ENCODE measurements at places on chromosomes 2 and 18. TPM values are rescaled to one million over a fixed set of nuclear protein-coding genes. Genes with fewer than 3 reads are reported as not detected.

Gene RNF103
- 59.7 TPM for total RNA-seq

Gene COQ10B
- 16.4 TPM for total RNA-seq

Gene DSG1
- total RNA-seq = 3.8 TPM

Gene PLCL1
- 2.1 TPM for total RNA-seq

Gene FN1
- 36.8 TPM for total RNA-seq

Gene HS1BP3
- 31.6 TPM for total RNA-seq

Gene SMAD4
- 198 TPM for total RNA-seq

GRCh38 chr2:239238381-239238780, 162.4 kb downstream of the HDAC4 start:
- DNase-seq = peak; percentile 11

DNA sequence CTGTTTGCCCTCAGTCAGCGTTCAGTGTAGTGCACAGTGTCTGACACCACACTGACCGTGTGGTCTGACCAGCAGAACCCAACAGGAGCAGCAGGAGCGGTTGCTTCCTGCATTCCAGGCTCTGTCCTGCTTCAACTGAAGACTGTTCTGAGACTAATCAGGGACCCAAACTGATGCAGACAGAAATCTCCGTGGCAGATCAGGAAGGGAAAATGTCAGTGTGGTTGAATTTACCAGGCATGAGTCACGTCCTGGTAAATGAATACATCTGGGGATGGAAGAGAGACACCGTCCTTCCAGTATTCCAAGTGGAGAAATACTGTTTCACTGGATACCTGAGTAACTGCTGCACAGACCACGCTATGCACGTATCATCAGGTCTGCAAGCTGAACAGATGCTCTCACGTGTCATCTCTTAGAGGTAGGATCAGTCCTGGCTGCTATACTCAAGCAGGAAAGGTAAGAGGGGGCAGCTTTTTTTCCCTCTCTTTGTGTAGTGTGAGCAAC, 223.6 kb upstream of the EPAS1 start:
- DNase-seq = no peak

DNA sequence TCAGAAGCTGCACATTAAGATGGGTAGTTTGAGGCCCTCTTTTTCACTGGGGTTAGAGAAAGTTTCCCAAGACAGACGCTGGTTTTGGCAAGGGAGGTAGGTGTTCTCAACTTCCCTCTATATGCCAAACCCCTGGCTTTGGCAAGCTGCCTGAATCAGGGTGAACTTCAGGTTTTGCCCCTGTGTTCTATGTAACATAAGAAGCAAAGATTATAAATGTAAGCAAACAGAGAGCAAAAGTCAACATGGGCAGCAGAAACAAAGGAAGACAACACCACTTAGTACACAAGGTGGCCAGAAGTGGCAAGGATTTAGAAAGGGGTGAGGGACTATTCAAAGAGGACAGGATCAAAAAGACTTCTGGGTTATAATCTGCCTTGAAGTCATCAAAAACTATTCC, 70.5 kb upstream of the TFCP2L1 start:
- DNase-seq = no peak

DNA sequence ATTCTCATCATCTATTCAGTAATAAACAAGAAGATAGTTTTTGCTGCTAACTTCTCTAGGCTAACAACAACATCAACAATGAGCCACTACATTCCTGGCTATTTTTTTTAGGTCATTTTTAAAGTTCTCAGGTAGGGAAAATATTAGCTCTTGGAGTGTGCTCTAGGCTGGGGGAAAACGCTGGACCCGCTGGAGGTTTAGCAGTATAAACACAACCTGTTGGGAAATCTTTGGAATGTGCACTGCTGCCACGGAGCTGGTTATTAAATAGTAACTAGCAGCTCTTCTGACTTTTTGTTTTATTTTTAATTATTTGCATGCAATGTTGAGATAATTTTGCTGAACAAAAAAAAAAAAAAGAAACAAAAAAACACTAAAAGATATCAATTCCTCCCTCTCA, 892.1 kb upstream of the ACVR2A start:
- no peak for DNase-seq

DNA sequence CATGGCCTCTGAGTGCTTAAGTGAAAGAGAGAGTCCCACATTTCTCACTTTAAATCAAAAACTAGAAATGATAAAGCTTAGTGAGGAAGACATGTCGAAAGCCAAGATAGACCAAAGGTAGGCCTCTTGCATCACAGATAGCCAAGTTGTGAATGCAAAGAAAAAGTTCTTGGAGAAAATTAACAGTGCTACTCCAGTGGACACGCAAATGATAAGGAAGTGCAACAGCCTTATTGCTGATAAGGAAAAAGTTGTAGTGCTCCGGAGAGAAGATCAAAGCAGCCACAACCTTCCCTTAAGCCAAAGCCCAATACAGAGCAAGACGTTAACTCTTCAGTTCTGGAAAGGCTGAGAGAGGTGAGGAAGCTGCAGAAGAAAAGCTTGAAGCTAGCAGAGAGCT, 32.1 kb downstream of the PSMD1 start:
- no peak for DNase-seq

DNA sequence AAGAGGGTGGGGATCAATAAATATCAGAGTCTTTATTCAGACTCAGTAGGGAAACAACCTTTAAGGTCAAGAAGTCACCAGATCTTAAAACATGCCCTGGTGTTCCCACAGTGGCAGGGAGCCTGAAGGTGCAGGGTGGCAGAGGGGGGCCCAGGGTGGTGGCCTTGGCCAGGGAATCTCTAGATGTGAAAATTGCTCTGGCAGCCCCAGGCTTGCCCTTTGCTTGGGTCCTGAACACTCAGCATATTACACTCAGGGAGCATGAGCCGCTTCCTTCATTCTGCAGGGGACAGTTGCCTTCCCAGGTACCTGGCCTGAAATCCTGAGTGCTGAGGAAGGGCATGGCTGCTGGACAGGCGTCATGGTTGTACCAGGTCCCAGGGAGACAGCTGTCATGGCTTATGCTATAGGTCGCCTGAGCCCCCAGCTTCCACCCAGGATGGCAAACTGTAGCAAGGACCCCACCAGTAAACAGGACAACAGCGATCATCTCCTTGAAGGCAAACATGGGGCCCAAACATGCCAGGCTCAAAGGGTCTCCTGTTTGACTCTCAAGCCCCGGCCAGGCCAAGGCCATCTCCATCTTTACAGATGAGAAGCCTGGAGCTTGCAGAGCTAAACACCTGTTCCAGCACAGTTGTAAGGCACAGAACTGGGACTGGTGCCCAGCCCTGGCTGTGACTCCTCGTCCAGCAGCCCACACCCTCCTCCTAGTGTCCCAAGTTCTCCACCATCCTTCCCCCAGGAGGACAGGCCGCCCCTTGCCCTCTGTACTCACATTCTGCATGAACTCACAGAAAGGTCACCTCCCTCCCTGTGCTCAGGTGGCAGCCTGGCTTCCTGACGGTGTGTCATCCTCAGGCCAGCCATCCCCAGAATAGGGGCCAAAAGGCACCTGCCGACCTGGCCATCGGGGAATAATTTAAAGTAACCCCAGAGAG, 14.6 kb downstream of the ABCG8 start:
- DNase-seq = no peak

- peak; percentile 73 for DNase-seq
Observed at GRCh38 chr2:125745514-125745913, 910.4 kb upstream of the GYPC start.

DNA sequence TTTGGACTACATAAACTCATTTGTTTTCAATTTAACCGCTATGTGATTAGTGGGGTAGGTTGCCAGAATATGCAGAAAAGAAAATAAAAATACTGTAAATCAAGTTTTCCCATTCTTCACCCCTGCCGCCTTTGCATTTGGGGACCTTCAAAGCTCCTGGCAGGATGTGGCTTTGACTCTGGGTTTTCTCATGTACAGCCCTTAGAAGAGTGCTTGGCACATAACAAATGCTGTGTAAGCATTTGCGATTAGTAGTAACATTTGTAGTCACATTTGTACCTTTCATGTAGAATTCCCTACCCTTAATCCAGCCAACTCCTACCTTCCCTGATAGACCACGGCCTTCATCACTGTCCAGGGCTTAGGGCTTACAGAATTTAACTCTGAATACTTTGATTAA, 262.6 kb downstream of the MREG start:
- DNase-seq = no peak

- no peak for DNase-seq
Observed at GRCh38 chr2:135099802-135100483, 47.9 kb downstream of the RAB3GAP1 start.

DNA sequence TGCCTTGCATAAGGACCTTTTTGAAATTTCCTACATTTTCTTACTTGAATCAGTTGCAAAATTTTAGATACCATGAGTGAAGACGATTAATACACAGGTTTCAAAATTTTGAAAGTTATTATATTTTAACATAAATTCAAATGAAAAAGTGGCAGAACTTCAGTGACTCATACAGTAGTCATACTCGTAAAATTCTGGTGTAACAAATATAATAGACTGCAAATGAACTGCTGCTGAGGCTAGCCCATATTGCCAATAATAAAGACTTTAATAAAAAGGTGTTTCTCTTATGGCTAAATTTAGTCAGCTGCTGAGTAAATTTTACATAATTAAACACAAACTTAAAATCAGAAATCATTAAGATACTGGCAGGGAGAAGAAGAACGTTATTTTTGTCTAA, 36.9 kb downstream of the MSH6 start:
- DNase-seq = no peak

GRCh38 chr18:71665131-71665530, 879.0 kb downstream of the CBLN2 start:
- no peak for DNase-seq

GRCh38 chr2:110805894-110806452, 73.6 kb downstream of the ACOXL start:
- no peak for DNase-seq

GRCh38 chr2:7620255-7620654, 703.0 kb downstream of the RNF144A start:
- no peak for DNase-seq

DNA sequence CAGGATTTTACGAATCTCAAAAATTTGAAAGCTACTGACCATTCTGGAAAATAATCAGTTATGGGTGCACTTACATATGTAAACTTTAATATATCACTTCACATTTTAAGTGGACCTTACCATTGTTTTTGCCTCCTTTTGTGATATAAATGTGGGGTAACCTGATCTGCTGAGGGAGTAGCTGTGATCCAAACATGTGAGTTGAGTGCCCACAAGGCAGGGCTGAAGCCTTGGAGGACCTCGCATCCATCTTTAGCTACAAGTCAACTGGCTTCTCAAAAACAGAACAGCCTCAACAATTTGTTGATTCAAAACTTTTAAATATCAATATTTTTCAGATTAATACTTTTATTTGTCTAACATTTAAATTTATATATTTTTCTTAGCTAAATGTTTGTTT, 178.2 kb downstream of the PLCL1 start:
- DNase-seq = no peak

GRCh38 chr2:46239175-46239846, 57.9 kb upstream of the EPAS1 start:
- DNase-seq = no peak

DNA sequence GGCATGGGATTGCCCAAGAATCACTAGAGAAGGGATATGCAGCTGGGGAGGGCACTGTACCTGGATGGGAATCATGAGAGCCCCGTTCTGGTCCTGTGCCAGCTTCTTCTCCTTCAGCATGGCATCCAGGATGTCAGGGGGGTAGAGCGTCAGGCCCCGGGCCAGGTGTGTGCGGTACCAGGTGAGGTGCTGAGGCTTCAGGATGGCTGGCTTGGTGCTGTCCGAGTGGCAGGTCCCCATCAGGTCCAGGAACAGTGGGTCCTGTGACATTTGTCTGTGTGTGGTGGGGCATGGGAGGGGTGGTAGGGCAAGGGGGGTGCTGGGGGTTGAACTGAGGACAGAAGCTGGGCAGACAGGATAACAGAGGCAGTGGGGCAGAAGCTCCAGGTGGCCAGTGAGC, 13.2 kb downstream of the CFAP65 start:
- DNase-seq = no peak

GRCh38 chr2:198628596-198628995, 824.2 kb downstream of the PLCL1 start:
- no peak for DNase-seq

DNA sequence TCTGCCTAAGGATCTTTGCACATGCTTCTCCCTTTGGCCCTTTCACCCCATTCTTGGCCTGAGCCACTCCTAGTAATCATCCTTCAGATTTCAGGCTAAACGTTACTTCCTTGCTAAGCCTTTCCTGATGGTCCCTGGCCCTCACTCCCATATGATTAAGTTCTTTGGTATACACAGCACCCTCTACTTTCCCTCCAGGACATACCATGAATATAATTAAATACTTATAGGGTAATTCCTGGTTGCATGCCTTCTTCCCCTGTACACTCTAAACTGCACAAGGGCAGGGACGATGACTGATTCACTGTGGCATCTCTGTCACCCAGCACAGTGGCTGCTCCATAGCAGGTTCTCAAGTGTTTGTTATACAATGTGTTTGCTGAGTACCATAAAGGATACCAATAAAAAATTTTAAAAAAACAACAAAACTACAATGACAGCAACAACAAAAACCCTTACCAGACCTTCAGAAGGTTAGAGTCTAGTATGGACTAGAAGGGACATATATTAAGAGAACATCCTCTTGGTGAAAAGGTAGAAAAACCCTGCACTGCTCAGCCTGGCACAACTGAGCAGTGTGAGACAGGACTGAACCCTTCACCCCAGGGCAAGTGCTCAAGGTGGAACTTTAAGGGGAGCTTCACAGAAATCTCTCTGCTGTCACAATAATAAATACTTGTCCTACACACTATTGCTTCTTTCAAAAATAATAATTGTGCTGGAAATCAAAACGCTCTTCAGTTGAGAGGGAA, 76.2 kb downstream of the AAK1 start:
- no peak for DNase-seq

GRCh38 chr18:7754725-7755181, 187.6 kb downstream of the PTPRM start:
- no peak for DNase-seq
